SK-MEL-5 (cell line): ENCODE measurements at places on chromosomes 7 and 10.
A peak's percentile ranks its signal among the peaks of the same experiment; 100 is the strongest.

GRCh38 chr10:79024296-79024695, 44.5 kb upstream of the ZMIZ1 start:
- no peak for DNase-seq

- no peak for DNase-seq
These were observed 175.0 kb downstream of the CCDC71L start for GRCh38 chr7:106485919-106486318.

- no peak for DNase-seq
These were observed 1.5 kb downstream of the PAX2 start for GRCh38 chr10:100746784-100747455.

GRCh38 chr10:29886299-29886698, 173.1 kb downstream of the JCAD start:
- no peak for DNase-seq

DNA sequence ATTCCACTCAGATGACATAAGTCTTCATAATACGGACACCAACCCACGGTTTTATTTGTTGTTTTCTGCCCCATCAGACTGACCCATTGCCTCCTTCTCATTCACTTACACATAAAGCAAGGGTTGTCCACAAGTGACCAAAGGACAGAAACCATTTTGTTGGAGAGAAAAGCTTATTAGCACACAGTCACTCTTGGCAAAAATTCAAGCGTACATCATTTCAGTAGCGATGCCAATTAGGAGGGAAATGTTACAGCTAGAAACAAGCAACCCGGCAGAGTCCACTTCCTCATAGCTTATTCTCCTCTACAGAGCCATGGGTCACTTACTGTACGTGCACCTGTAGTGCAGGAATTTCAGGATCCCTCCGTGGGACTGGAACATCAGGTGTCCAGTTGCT, 23.0 kb downstream of the ABLIM1 start:
- no peak for DNase-seq

- peak; percentile 85 for DNase-seq
These were observed 23.7 kb downstream of the RTKN2 start for GRCh38 chr10:62244785-62245467.
